ENCODE measurements at places on chromosomes 1 and 21.
A peak's percentile ranks its signal among the peaks of the same experiment; 100 is the strongest.

DNA sequence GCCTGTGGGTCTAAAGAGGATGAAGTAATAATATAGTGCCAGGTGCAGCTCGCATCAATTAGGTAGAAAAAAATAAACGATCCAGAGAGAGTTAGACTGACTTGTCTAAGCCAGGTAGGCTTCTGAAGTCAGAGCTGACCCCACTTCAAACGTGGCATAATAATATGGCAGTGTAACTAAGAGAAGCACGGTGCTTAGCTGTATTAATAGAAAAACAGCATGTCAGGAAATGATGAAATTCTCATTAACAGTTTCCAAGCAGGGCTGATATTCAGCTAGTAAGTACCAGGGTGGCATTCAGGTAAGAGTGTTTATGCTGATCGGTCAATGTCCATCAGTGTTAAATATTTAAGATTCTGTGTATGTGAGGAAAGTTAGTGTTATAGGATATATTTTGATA lies 145.8 kb upstream of the SAMSN1 start:
- no peak for DNase-seq

GRCh38 chr21:41816583-41817165 lies 49.8 kb upstream of the RIPK4 start:
- DNase-seq = peak; percentile 60

- DNase-seq = no peak
Measured at GRCh38 chr1:29043274-29043965, 80.3 kb downstream of the TMEM200B start.

GRCh38 chr1:199742547-199742946 lies 285.0 kb upstream of the NR5A2 start:
- DNase-seq = no peak

GRCh38 chr1:170863621-170864020 lies 71.7 kb upstream of the MROH9 start:
- no peak for DNase-seq

Data from stimulated activated effector memory CD8-positive, alpha-beta T cell treated with anti-CD3 and anti-CD28 coated beads, Interleukin-12 subunit alpha, Interleukin-12 subunit beta, amount 100 ng/mL, for 72 hours (primary cell).